ENCODE measurements at places on chromosomes 13 and 19.

DNA sequence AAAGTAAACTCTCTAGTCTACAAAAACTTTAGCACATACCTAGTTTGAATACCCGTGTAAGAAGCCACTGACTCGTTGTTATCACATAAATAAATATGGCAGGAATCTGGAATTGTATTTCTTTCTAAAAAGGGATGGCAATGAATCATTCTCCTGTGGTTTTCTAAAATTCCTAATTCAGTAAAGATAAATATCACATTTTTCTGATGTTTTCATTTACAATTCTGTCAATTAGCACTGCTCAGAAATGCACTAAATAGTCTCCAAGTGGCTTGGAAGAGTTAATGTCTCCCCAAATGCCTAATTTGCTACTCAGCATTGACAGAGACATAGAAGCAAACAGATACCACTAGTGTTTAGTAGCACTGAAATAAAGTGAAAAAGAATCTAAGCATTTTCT is 547.7 kb upstream of the SLITRK1 start:
- DNase-seq: no peak

DNA sequence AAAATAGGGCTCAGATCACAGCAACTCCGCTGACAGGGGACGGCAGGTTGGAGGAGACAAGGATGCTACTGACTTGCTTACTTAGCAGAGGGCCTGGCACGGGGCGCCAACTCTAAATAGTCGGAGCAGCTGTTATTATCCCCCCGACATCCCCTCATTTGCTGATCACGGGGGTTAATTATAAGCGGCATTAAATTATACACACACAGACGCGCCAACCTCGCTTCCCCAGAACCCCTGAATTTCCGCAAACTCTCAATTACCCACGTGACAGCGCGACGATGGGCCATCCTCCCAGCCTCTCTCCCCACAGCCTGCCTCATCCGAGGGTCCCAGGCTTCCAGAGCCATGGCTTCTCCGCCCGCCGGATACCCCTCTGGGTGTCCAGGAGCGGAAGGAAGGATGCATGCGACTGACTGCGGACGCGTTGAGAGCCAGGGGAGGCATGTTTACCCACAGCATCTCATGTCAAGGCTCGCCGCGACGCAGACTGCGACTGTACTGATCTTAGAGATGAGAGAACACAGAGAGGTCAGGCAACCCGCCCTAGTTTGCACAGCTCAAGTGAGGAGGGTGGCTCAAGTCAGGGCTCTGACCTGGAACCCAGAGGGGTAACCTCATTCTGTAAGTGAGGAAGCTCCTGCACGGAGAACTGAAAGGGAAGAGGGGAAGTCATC is 5.7 kb downstream of the PTPRS start:
- no peak for DNase-seq

GRCh38 chr13:36212789-36213188 is 1.6 kb downstream of the SOHLH2 start:
- DNase-seq: no peak

DNA sequence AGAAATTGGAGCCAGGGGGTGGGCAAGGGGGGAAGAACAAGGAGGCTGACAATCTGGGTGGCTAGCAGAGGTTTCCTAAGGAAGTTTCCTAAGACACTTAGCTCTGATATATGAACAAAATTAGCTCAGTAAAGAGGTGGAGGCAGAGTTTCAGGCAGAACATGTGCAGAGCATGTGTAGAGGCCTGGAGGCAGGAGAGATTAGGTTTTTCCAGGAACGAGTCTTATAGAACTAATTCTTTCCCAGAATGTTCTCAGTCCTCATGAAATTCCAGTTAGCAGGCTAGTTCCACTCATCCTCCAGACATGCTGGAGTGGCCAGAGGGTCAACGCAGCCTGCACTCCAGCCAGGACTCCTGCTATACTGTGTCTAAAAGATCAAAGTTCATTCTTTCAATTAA is 184.7 kb downstream of the LACC1 start:
- no peak for DNase-seq

DNA sequence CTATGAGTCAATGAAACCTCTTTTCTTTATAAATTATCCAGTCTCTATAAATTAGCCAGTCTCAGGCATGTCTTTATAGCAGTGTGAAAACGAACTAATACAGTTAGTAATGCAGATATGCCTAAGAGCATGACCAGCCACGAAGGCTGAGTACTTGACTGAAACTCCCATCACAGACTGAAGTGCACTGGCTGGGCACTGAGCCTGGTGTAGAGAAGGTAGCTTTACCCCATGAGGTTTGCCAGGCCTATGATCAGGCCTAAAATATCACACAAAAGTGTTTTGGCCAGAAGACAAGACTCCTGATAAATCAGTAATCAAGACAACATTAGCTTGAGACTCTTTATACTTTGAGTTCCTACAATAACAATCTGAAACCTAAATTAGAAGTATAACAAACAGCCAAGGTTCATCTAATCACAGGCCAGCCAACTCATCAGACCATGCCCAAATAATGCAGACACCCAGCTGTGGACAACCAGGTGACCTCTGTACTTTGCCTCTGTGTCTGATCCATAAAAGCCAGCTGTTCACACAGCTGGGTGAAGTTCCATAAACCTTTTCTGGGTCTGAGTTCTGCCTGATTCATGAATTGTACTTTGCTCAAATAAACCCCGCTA is 771.8 kb upstream of the SLITRK1 start:
- DNase-seq: no peak

GRCh38 chr19:22052644-22053013 is 345 bp downstream of the ZNF257 start:
- DNase-seq: no peak

DNA sequence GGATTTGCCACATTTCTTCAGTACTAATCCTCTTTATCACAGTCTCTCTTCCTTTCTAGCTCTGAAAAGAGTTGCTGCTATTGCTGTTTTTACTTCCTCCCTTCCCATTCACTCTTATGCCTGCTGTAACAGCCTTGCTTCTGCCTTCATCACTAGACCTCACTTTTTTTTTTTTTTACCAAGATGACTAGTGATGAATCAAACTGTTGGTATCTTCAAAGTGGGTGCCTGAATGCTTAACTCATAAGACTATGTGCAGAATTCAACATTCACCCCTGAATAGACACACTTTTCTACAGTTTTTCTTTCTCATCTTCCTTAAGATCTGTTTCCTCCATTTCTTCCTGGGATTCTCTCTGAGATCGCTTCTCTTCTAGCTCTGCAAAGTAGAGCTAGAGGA is 217.2 kb upstream of the HTR2A start:
- no peak for DNase-seq

DNA sequence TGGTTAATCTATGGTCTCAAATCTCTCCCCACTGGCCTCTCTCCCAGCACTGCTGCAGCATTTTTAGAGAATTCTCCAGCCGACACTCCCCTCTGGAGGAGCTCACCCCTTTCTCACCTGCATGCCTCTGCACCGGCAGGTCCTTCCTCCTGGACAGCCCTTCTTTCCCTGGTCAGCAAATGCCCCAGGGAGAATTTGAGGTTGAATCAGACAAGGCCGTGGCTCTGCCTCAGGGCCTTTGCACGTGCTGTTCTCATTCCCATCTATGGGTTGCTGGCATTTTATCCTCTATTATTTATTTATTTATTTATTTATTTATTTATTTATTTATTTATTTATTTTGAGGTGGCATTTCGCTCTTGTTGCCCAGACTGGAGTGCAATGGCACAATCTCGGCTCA is 1.4 kb upstream of the DOCK6 start:
- no peak for DNase-seq

GRCh38 chr13:77374786-77375185 is 47.9 kb upstream of the MYCBP2 start:
- DNase-seq: no peak

DNA sequence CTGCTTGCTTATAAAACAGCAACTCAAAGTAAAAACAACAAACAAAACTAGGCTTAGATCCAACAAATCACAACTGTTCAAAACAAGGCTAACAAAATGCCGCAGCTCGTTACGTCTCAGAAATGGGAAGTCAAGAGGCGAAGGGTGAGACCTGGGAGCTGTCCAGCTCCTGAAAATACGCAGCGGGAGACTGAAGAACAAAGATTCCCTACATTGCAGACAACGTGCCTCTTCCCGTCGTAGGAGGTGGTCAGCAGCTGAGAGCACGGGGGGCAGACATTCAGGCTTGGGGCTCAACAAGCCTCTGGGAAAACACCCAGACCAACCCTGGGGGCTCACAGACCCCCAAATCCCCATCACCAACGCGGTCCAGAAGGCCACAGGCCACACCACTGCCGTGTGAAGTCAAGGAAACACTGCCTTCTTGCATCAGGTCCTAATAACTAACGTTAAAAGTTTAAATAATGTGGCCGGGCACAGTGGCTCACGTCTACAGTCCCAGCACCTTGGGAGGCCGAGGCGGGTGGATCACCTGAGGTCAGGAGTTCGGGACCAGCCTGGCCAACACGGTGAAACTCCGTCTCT is 13.5 kb downstream of the PLPP2 start:
- no peak for DNase-seq

DNA sequence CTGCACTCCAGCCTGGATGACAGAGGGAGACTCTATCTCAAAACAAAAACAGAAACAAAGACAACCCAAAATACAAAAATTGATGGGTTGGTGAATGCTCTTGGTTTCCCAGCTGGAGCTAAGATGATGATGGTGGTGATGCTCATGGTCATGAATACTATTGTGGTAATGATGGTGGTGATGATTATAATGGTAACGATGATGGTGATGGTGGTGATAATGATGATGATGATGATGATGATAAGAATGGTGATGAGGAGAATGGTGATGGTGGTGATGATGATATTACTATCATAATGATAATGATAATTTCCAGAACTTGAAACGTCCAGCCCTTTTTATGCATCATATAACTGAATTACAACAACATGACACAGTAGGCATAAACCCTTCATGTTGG is 40.1 kb downstream of the VAV1 start:
- no peak for DNase-seq

- no peak for DNase-seq
Observed at GRCh38 chr19:9863759-9864158, 28.6 kb downstream of the PIN1 start.

DNA sequence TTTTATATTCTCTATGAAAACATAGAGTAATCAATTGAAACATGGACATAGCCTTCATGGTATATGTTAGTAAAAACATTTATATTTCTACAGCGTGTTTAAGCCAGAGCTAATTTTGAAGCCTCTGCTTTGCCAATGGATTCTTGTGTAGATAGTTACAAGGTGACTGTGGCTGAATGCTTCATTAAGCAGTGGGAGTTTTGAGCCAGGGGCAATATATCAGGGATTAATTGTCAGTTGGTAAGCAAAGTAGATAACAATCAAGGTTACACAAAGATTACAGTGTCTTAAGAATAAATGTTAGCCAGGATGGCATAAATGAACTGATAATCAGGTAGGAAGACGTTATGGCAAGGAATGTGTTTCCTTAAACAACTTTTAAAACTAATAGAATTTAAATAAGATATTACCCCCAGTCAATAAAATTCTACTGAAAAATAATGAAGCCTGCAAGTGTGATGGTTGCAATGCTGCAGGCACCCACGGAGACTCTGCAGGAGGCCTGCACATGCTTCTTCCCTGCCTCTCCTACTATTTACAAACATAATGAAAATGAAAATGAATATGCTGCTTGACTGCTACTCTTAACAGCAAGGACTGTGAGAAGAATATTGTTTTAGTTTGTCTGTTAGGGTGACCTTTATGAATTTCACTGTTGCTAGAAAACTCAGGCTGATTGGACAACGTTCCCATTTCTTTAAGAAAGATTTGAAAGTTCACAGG is 588.5 kb downstream of the GPC5 start:
- DNase-seq: no peak

GRCh38 chr13:35057858-35058257 is 115.8 kb downstream of the NBEA start:
- no peak for DNase-seq

GRCh38 chr13:77521595-77522367 is 13.7 kb upstream of the SCEL start:
- DNase-seq: no peak

GRCh38 chr13:20191311-20192157 is 1.2 kb downstream of the GJB2 start:
- no peak for DNase-seq

DNA sequence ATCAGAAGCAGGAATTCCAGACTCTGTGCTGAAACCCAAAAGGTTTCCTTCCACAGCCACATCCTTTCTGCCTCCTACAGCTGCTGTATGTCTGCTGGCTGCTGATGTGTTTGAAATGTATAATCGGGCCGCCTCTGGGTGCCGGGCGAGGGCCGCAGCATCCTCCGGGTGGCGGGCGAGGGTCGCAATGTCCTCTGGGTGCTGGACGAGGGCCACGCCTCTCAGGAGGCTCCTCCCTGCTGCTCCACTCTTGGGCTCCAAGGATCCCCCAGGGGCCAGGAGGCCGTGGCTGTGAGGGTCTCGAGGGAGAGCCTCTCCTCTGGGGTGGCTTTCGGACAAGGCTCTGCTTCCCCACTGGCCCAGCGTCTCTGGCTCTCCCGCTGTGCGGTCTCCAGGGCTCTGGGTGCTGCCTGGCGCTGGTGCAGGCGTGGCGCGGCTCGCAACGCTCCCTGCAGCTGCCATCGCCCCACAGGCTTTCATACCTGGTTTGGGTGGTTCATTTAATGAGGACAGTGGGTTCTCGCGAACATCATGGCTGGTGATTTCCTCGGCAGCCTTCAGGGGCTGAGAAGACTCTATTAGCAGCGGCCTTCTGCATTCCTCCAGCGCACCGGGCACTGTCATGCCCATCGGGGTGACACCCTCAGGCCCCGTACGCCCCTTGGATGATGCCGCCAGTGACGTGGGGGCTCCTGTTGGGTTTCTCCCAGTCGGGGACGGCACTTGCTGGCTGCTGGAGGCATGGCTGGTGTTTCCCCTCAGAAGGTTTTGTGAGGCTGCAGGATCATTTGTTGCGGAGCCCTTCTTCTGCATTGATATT is 41.8 kb upstream of the GRTP1 start:
- DNase-seq: no peak

GRCh38 chr13:23608138-23608537 is 37.9 kb downstream of the TNFRSF19 start:
- DNase-seq: no peak

DNA sequence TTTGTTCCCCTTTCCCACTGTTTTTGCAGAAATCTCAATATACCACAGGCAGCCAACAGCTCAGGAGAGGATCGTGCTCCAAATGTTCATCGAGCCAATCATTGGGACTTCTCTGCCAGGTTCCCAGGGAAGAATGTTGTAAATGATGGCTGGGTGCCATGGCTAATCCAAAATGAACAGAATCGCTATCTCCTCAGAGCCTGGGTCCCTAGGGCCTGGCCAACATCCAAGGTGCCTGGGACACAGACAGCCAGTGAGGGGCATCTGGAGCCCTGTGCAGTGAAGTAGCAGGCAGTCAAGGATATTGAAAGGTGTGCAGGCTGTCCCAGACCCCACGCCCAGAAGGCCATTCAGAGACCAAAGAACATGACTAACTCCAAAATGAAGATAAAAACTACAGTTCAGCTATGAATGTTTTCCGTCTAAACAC is 37.8 kb downstream of the BRD4 start:
- DNase-seq: no peak

DNA sequence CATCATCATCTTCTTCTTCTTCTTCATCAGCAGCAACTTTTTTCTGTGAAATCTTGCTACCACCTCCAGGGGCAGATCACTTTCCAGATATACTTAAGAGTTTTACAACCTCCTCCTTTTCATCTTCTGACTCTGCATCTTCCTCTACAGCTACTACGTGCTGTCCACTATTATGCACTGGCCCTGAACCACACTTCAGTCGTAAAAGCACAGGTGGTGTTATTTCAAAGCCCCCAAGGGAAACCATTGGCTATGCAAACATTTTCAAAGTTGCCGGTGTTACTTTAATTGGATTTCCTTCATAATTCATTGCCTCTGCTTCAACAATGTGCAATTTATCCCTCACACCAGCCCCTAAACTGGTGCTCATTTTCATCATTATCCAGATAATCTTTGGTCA is 75.0 kb downstream of the POLR1D start:
- no peak for DNase-seq

Data from hypothalamus (tissue), 51 donors.